ENCODE measurements at places on chromosomes 16 and 17. TPM values are rescaled to one million over a fixed set of nuclear protein-coding genes. Genes with fewer than 3 reads are reported as not detected.

Gene TP53TG3C
- total RNA-seq: not detected

Gene TEX19
- total RNA-seq: not detected

Gene CEP112
- 1.1 TPM for total RNA-seq

Gene TOM1L1
- total RNA-seq: 1.2 TPM

Gene C17orf100
- total RNA-seq: 1.5 TPM

Gene PERCC1
- not detected for total RNA-seq

Gene KRTAP3-2
- total RNA-seq: not detected

Gene CCL4L2
- total RNA-seq: 1.3 TPM

Gene SLC5A10
- total RNA-seq: not detected

DNA sequence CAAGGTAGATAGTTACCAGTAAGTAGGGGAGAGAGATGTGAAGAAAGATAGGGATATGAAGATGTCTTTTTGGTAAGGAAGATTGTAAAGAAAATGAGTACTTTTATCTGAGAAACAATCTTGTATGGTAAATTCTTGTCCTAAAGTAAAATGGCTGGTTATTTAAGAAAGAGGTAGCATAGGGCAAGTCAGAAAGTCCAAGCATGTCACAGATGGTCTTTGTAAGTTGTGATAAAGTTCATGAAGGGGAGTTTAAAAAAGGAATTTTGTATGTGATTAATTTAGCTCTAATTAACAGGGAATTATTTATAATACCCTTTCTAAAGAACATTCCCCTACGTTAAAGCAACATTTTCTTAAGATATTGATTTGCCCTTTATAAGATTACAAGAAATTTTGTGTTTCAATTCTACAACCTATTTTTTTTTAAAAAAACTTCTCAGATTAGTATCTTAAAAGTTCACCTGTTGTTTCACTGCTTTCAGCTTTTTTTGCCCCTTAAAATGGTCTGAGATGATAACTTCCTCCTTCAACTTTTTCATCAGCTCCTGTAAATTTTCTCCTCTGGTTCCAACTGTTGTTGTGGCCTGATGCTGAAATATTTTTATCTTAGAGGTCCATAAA lies 16.2 kb upstream of the CPHXL start:
- no peak overlapping the region for H3K27ac ChIP-seq
- H3K4me1 ChIP-seq: no peaks in the 10 kb centered on the region
- no peak overlapping the region for H3K4me3 ChIP-seq
- H3K36me3 ChIP-seq: no peaks in the 10 kb centered on the region
- H3K27me3 ChIP-seq: no peaks in the 10 kb centered on the region

DNA sequence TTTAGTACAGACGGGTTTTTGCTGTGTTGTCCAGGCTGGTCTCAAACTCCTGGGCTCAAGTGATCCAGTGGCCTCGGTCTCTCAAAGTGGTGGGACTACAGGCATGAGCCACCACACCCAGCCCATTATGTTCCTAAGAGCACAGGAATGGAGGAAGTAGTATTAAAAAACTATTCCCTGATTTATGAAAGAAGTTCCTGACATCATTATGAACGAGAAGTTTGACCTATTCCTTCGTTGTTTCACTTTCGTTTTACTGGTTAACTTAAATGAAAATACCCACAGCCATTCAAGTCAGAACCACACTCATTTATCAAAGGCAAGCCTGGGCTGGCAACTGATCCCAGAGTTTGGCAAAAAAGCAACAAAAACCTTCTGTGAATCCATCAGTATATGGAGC lies 13.5 kb upstream of the CBX4 start:
- DNase-seq: no peak
- H3K36me3 ChIP-seq: no peaks in the 10 kb centered on the region
- peaks cover 12% of the 10 kb centered on the region for H3K27me3 ChIP-seq
- peak overlapping the region; percentile 46 for H3K27ac ChIP-seq

DNA sequence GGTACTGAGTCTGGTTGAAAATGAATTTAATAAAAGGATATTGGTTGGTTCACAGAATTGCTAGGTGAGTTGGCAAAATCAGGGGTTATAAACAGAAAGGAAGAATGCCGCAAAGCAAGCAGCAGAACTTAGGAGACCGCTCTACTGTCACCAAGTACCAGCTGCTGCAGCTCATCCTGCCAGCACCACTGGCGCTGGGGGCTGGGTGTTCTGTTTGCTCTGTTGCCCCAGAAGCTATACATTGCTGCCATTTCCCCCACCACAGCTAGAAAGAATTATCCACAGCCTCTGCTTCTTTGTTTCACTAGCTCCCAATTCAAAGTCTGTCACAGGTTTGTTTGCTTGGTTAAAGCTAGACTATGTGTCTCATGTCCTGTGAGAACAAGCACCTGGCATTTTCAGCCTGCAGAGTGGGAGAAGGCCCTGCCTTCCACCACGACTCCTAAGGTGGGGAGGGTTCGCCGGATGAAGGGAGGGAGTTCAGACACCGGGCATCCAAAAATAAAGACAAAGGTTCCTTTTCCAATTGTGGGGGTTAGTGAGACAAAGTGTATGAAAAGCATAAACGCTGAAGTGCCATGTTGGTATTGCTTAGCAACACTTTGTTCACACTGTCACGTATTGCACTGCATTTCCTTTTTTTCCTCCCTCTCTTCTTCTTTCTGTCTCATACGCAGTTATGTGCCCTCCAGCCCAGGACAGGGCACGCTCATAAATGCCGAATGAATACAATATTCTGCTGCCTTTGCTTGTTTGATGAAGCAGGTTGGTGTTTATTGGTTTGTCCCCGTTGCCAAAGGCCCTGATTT lies 9.6 kb upstream of the CPD start:
- H3K27me3 ChIP-seq: peaks cover 5% of the 10 kb centered on the region
- H3K4me3 ChIP-seq: no peak overlapping the region
- DNase-seq: no peak
- no peaks in the 10 kb centered on the region for H3K36me3 ChIP-seq
- H3K4me1 ChIP-seq: peaks cover 28% of the 10 kb centered on the region

DNA sequence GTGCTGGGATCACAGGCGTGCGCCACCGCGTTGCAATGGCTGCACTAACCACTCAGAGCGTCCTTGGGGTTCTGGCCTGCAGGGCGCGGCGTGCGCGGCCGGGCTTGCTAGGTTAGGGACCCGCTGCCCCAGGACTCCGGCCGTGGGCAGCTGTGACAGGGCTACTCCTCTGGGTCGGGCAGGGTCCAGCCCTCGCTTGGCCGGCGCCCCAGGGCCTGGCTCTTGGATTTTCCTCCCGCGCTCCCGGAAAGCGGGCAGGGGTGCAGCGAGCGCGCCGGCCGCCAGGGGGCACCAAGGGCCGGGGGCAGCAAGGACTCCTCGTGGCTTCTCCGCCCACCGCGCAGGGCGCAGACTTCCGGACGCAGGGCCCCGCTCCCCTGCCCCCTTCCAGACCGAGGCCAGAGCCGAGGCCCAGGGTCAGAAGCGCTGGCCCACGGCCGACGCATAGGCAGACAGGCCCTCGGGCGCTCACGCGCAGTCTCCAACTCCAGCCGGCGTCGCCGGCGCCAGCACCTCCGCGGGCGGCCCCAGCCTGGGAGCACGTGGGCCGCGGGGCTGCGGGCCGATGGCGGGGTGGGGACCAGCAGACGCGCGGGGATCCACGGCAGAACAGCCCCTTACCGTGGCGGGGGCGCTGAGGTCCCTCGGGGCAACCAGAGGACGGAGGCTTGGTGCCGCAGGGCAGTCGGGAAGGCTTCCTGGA lies 355 bp downstream of the TLE7 start:
- no peaks in the 10 kb centered on the region for H3K27me3 ChIP-seq
- H3K4me1 ChIP-seq: no peaks in the 10 kb centered on the region
- H3K27ac ChIP-seq: no peak overlapping the region
- no peaks in the 10 kb centered on the region for H3K36me3 ChIP-seq

GRCh38 chr17:73744411-73744810 lies 100.2 kb upstream of the SDK2 start:
- H3K4me3 ChIP-seq: no peak overlapping the region
- no peak for DNase-seq
- H3K36me3 ChIP-seq: no peaks in the 10 kb centered on the region
- H3K27ac ChIP-seq: no peak overlapping the region
- H3K4me1 ChIP-seq: no peaks in the 10 kb centered on the region
- no peaks in the 10 kb centered on the region for H3K27me3 ChIP-seq

DNA sequence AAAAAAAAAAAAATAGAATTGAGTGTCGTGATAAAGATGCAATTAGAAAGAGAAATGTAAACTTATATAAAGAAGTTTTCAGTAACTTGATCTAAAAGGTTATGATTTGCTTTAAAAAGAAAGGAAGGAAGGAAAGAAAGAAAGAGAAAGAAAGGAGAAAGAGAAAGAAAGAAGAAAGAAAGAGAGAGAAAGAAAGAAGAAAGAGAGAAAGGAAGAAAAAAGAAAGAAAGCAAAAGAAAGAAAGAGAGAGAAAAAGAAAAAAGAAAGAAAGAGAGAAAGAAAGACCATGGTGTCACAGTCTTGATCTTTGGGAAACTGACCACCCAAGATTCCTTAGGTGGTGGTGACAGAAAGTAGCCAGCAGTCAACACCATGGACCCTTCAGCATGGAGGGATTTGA lies 4.3 kb upstream of the CCL3 start:
- no peak for DNase-seq
- H3K4me3 ChIP-seq: no peak overlapping the region
- peaks cover 39% of the 10 kb centered on the region for H3K4me1 ChIP-seq
- H3K27ac ChIP-seq: no peak overlapping the region

GRCh38 chr17:49106321-49107210 lies 26.0 kb upstream of the B4GALNT2 start:
- no peaks in the 10 kb centered on the region for H3K36me3 ChIP-seq
- H3K27me3 ChIP-seq: peaks cover 11% of the 10 kb centered on the region
- no peaks in the 10 kb centered on the region for H3K4me1 ChIP-seq
- DNase-seq: no peak

- H3K4me1 ChIP-seq: no peaks in the 10 kb centered on the region
- no peak for DNase-seq
Observed at GRCh38 chr16:49587511-49587910, 213.9 kb downstream of the C16orf78 start.

GRCh38 chr17:56148333-56148732 lies 4.9 kb upstream of the ANKFN1 start:
- H3K27ac ChIP-seq: no peak overlapping the region
- no peaks in the 10 kb centered on the region for H3K36me3 ChIP-seq
- H3K27me3 ChIP-seq: peaks cover 1% of the 10 kb centered on the region

- H3K27me3 ChIP-seq: no peaks in the 10 kb centered on the region
- H3K4me3 ChIP-seq: no peak overlapping the region
- H3K36me3 ChIP-seq: no peaks in the 10 kb centered on the region
- no peak for DNase-seq
- H3K4me1 ChIP-seq: no peaks in the 10 kb centered on the region
Observed at GRCh38 chr17:72380737-72381136, 259.9 kb downstream of the SOX9 start.

- H3K27ac ChIP-seq: peak overlapping the region; percentile 87
- H3K27me3 ChIP-seq: no peaks in the 10 kb centered on the region
- peaks cover 71% of the 10 kb centered on the region for H3K36me3 ChIP-seq
Observed at GRCh38 chr16:68069511-68070248, 15.5 kb upstream of the NFATC3 start.

Measured in activated T-helper 2 cell treated with anti-CD3 and anti-CD28 coated beads, Interferon-gamma antibody, Interleukin-2, Interleukin-4, amounts not matched to agents 10 μg/mL and 5 μg/mL and 100 μg/mL, durations not matched to agents 14 hours and 24 hours and 36 hours (primary cell).